IMR-90 (cell line): ENCODE measurements at places on chromosomes 5 and 9. TPM values are rescaled to one million over a fixed set of nuclear protein-coding genes. Genes with fewer than 3 reads are reported as not detected.

- no peak for DNase-seq
- no peaks in the 10 kb centered on the region; the same call in 1 of the 2 replicates for H3K27me3 ChIP-seq
- H3K27ac ChIP-seq, result no peak overlapping the region
- no peak overlapping the region for H3K4me3 ChIP-seq
These were observed 44.2 kb downstream of the GDA start for GRCh38 chr9:72193478-72193881.

Gene SLC46A2
- not detected in 2 replicates for total RNA-seq

DNA sequence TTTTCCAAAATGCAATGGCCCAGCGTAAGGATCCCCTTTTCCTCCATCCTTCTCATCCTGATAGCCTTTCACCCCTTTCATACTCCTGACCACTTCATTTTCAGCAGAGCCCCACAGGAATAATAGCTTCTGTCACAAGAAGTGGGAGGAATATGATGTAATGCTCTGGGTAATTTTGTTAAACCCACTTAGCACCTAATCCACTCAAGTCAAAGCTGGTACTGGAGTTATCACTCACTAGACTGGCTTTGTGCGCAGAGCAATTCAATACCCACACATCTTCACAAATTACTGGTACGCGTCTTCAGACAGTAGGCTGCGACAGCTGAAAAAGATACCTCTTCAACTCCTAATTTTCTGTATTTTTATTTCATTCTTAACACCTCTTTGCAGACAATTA, 2232.8 kb upstream of the WWC1 start:
- no peak overlapping the region for H3K27ac ChIP-seq
- H3K4me3 ChIP-seq, result no peak overlapping the region
- H3K36me3 ChIP-seq, result no peaks in the 10 kb centered on the region
- DNase-seq, result no peak
- no peaks in the 10 kb centered on the region for H3K4me1 ChIP-seq
- no peaks in the 10 kb centered on the region for H3K27me3 ChIP-seq

DNA sequence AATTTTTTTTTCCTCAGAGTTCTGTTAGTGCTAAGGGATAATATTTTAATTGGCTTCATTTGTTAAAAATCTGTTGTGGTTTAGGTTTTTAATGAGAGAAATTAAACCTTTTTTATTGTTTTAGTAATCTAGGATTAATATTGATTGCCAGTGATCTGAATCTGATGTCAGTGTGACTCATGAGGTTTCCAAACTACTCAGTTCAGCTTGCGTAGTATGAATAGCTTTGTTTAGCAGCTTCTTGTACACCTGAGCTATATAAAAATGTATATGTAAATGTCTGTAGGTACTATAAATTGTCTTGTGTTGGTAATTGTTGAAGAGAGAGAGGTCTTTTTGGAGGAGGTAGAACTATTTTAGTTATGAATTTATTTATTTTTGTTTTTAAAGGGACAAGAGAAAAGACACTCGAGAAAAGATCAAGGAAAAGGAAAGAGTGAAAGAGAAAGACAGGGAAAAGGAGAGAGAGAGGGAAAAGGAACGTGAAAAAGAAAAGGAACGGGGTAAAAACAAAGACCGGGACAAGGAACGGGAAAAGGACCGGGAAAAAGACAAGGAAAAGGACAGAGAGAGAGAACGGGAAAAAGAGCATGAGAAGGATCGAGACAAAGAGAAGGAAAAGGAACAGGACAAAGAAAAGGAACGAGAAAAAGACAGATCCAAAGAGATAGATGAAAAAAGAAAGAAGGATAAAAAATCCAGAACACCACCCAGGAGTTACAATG, 26.3 kb downstream of the SREK1 start:
- H3K36me3 ChIP-seq, result peaks cover 8% of the 10 kb centered on the region
- H3K4me3 ChIP-seq, result no peak overlapping the region
- no peak for DNase-seq
- no peak overlapping the region for H3K27ac ChIP-seq

- peaks cover 8% of the 10 kb centered on the region for H3K4me1 ChIP-seq
- DNase-seq, result no peak
- H3K4me3 ChIP-seq, result no peak overlapping the region
- no peak overlapping the region for H3K27ac ChIP-seq
- no peaks in the 10 kb centered on the region for H3K27me3 ChIP-seq
These were observed 3.9 kb downstream of the ALAD start for GRCh38 chr9:113397203-113397631.

DNA sequence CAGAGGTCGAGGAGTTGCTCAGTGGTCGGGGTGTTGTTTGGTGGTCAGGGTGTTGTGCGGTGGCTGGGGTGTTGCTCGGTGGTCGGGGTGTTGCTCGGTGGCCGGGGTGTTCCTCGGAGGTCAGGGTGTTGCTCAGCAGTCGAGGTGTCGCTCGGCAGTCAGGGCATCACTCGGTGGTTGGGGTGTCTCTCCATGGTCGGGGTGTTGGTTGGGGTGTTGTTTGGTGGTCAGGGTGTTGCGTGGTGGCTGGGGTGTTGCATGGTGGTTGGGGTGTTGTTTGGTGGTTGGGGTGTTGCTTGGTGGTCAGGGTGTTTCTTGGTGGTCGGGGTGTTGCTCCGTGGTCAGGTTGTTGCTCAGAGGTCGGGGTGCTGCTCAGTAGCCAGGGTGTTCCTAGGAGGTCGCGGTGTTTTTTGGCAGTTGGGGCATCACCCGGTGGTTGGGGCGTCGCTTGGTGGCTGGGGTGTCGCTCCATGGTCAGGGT, 11.0 kb upstream of the GPSM1 start:
- no peak overlapping the region for H3K4me3 ChIP-seq
- no peaks in the 10 kb centered on the region for H3K27me3 ChIP-seq
- H3K4me1 ChIP-seq, result peaks cover 3% of the 10 kb centered on the region; the same call in 1 of the 2 replicates
